CD8-positive, alpha-beta T cell (primary cell): ENCODE measurements at places on chromosomes 1 and 21. TPM values are rescaled to one million over a fixed set of nuclear protein-coding genes. Genes with fewer than 3 reads are reported as not detected.

DNA sequence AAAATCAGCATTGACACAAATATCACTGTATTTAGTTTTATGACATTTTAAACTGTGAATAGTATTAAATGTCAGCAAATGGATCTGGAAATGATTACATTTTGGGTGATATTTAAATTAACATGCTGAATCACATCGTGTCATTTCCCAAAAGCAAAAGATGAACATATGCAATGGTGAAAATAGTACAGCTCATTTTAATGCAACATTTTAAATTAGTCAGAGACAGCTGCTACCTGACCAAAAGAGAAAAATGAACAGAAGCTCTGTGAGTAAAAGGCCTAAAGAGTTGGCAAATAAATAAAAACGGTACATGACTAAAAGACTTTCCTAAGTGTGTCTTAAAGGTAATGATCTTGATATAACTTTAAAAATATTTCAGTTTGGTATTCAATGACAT is 86.0 kb upstream of the GNG4 start:
- DNase-seq: no peak

The RPE65 gene
- total RNA-seq: not detected

GRCh38 chr1:247441606-247442005 is 16.3 kb downstream of the OR2B11 start:
- no peak for DNase-seq

DNA sequence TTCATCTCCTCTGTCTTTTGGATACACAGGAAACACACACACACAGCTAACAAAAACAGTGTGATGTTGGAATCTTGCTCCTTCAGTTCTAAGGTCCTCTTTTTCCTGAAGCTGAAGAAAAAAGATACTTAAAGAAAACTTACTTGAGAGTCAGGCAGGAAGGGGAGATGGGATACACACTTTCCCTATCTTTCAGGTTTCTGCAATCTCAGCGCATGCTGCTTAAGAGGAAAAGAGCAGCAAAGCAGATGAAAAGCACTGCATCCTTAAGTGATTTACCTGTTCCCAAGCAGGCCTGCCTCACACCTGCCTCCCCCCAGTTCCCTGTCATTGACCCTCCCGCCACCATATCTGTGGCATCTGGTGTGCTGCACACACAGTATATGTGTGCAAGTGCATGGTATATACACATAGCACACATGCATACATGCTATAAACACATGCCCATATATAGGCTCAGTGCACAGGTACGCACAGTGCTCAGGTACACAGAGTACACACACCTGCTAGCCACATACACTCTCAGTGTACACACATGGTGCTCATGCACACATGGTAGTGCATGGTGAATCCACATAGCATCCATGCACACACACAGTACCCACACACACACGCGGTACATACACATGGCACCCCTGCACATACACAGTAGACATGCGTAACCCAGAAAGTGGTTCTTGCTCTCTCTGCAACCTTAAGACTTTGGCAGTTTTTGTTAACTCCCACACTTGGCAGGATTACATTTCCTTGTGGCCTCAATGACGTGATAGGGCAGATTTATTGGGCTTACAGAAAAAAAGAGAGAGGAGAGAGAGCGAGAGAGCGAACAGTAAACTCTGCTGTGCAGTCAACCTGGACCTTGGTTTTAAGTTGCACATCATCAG is 166.9 kb downstream of the TOMM20 start:
- DNase-seq: peak; percentile 61

DNA sequence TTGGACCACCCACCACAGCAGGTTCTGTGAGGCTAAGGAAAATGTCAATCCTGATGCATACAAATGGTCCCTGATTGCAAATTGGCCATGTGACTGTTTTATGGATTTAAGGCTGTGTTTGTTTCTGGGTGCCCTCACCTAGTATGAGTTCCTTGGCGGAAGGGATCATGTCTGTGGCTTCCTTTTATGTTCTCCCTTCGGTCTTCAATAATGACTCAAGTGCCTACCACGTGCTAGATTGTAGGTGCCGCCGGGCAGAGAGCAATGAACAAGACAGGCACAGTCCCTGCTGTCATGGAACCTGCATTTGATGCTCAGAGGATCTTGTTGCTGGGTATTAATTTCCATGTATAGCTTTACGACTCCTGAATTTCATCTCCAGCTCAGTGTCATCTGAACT is 9.8 kb upstream of the VWA5B1 start:
- no peak for DNase-seq

DNA sequence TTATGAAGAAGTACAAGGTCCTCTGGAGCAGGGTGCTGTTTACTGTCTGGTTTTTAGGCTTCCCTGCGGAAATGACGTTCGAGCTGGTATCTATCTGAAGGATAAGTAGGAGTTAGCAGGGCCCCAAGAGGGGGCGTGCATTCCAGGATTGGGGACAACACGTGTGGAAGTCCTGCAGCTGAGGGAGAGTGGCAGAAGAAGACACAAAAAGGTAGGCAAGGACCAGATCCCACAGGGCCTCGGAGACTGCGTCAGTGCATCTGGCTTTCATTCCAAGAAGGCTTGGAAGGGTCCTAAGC is 5.9 kb downstream of the RIMS3 start:
- DNase-seq: no peak

GRCh38 chr1:6300342-6301048 is 39.6 kb upstream of the GPR153 start:
- DNase-seq: no peak

DNA sequence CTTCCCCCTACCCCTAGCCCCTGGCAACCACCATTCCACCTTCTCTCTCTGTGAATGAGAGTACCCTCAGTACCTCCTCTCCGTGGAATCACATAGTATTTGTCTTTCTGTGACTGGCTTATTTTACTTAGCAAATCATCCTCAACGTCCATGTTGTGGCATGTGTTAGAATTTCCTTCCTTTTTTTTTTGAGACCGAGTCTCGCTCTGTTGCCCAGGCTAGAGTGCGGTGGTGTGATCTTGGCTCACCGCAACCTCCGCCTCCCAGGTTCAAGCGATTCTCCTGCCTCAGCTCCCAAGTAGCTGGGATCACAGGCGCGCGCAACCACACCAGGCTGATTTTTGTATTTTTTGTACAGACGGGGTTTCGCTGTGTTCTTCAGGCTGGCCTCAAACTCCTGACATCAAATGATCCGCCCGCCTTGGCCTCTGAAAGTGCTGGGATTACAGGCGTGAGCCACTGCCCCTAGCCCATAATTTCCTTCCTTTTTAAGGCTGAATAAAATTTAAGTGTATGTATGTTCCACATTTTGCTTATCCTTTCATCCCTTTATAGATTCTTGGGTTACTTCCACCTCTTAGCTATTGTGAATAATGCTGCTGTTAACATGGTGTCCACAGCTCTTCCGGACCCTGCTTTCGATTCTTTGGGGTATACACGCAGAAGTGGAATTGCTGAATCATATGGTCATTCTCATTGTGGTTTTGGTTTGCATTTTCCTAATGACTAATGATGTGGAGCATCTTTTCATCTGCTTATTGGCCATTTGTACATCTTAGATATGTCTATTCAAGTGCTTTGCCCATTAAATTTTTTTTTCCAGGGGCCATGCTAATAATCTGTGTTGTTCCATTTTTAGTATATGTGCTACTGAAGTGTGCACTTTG is 32.3 kb downstream of the ERRFI1 start:
- DNase-seq: no peak

The LCE1B gene
- not detected for total RNA-seq

GRCh38 chr1:184745110-184745509 is 9.5 kb downstream of the EDEM3 start:
- no peak for DNase-seq

GRCh38 chr1:239357867-239358266 is 28.5 kb upstream of the CHRM3 start:
- no peak for DNase-seq

DNA sequence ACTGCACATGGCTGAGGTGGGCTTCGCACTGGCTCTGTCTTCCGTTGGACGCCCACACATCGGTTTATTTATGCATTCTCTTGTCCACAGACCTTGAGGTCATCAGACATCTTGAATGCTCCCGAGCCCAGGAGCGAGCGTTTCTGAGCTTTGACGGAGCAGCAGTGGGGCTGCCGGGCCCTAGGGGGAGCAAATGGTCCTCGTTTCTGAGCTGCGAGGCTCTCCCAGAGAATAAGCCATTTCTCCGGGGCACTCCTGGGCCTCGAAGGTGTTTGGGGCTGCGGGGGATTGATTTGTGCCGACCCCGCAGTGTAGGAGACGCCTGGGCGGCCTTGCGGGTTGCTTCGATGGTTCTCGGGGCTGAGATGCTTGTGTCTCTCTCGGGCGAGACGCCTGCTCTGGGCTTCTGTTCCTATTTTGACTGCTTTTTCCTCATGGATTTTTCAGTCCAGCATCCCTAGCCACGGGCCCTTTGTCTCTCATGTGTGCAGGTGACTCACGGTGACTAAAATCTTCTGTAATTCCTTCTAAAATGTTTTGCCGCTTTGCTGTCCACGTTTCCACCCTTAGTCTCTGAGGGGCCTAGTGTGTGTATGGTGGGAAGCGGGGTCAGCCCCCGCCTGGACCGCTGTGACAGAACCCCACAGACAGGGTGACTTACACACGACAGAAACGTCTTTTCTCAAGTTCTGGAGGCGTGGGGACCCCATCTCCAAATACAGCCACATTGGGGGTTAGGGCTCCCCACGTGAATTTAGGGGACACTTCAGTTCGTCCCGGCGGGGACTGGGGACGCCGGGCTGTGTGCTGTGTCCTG is 62.1 kb downstream of the FAAP20 start:
- peak; percentile 43 for DNase-seq

The MNDA gene
- total RNA-seq: not detected
